ENCODE measurements at places on chromosomes 13 and 19.

DNA sequence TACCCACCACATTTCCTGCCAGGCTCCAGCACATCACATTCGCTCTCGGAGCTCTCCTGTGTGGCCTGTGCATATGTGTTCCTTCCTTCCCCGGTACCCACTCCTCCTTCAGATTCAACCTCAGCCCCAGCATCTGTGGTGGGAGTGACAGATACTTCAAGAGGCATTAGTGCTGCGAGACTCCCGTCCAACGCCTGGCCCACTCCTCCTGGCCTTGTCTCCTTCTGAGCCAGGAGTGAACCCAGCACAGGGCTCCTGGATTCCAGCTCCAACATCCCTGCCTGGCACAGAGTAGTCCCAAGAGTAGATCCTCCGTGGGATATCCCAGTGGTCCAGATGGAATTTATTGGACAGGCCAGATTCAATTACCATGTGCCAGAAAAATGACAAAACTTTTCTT, 55.9 kb downstream of the SACS start:
- no peak for DNase-seq

DNA sequence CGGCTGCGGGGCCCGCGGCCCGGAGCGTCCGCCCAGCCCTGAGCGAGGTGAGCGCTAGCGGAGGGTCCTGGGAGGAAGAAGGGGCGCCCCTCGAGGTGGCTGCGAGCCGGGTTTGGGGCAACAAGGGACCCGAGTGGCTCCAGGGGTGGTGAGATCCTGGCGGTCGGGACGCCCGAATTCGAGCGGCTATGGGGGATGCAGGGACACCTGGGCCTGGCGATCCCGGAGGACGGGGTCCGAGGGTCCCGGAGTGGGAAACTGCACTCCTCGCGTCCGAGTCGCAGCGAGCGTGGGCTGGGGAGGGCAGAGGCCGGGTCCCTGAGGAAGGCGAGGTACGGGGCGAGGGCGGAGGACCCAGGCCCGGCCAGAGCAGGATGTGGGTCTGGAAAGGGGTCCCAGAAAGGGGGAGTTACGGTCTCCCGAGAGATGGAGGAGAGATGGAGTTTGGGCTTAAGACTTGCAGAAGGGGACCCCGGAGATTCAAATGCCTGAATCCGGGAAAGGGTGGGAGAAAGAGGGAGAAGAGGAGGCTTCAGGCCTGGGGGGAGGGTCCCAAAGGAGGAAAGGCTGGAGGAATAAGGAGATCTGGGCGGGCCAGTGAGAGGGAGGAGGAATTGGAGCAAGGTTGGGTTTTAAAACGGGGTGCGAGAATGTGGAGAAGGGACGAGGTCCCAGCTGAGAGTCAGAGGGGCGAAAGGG, 542 bp downstream of the CACNG7 start:
- DNase-seq, result no peak

GRCh38 chr19:1871140-1871597, 7.8 kb upstream of the KLF16 start:
- DNase-seq, result no peak

DNA sequence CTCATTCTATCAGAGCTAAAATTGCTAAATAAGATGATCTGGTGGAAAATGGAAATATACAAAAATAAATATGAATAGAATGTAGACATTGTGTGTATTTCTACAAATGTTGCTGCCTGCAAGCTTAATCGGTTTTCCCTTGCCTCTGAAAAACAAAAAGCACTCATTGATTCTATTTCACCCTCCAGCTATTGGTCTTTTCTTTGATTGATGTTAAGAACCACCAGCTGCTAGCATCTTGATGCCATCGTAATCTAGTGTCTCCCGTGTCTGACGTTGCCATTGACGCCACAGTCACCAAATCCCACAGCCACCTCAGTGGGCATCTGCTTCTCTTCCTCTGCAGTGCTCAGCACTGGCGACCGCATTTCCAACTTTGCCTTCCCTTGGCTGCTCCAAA, 461.8 kb downstream of the MYO16 start:
- DNase-seq, result no peak

DNA sequence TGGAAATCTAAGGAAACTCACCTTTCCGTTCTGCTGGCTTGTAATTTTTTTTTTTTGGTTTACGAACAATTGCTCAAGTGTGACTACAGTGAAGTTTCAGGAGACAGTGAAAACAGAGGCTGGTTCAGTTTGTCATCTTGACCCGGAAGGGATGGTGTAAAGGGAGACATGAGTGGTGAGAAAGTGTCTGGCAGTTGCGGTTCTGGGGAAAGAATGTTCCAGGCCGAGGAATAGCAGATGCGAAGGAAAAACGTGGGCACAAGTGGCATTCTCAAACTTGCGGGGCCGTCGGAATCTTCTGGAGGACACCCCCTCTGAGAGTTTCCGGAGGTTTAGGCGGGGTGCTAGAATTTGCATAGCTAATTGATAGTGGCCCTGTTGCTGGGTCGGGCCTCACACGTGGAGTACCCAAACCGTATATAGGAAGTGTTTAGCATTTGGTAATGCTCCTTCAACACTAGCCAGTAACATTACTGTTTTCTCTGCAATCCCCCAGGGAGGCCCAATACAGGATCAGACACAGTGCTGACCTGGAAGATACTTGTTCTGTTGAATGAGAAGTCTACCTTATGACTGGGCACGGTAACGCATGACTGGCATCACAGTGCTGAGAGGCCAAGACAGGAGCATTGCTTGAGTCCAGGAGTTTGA, 2.8 kb upstream of the TNFSF9 start:
- DNase-seq, result no peak

DNA sequence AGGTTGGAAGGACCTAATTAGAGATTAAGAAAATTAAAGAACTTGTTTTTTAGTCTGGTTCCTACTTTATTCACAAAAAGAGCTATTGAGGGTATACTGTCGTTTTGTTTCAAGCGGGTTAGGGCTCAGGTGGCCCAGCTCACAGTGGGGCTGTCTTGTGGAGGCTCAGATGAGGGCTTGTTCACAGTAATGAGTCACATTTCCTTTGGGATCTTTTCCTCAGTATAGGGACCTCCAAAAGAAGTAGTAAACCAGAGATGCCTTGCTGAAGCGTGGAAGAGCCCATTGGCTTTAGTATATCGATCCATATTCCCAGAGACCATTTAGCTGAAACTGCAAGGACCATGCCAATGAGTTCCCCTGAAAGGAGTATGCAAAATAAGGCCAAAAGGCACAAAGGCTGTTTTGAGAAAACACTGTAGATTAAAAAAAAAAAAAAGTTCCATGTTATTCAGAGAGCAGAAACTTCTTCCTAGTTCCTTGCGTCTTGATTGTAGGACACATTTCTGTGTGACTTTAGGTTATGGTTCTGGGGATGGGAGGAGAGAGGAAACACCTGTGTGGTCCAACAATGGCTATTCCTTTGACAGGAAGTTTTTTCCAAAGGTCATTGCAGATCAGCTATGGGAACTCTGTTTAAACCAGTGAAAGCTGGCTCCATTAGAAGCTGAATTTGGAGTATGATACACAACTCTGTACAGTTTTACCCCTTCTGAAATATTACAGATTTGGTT, 32.8 kb upstream of the GPI start:
- DNase-seq, result no peak

DNA sequence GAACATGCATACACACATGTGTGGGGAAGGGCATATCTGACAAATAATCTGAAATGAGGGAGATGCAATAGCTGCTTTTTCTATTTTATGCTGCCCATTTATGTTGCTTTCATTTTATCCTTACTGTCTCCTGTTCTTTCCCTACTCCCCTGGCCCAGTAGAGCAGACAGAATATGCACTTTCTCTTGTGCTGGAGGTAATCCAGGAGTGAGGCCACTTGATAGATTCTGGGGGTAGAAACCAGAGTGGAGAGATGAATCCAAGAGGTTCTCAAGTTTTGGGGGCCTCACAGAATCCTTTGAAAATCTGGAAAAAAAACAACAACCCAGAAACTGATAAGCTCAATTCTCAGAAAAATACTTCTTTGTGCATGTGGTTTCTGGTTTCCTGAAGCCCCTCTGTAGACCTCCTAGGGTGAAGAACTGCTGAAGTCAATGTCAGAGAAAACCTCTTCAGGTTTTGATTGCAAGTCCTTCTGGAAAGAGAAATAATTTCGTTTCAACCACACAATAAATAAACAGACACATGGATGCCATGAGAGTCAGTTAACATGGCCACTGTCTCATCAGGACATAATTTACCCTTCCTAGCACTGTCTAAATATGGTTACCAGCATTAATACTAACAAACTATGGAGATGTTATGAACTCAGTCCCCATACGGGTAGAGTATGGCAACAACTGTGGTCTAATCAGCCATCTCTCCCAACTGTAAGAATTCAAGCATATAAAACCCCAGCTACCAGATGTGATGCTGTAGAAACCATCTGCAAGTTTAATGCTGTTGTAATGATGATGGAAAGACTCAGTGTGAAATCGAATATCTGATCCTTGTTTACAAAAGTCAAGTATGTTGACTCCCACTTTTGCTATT, 355.6 kb downstream of the SLC7A1 start:
- DNase-seq, result no peak

GRCh38 chr19:29515706-29516357, 10.0 kb upstream of the VSTM2B start:
- no peak for DNase-seq

- DNase-seq, result no peak
These were observed 64.3 kb downstream of the SPRY2 start for GRCh38 chr13:80276371-80277289.

- DNase-seq, result no peak
These were observed 99.8 kb upstream of the GJB6 start for GRCh38 chr13:20331949-20332348.

DNA sequence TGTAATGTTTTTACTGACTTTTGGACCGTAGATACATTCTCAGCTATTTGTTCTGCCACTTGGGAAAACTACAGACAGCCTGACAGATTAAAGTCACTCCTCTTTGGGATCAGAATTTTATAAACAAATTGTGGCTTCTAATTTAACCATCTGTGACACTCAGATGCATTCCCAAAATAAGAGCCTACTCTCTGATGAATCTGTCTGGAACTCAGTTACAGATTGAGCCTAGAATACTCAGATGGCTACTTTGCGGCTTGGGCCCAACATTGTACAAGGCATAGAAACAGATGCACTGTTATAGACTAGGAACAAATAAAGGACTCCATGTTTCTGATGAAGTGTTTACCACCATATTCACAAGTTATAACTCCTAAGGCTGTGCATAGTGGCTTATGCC, 291.0 kb upstream of the SLITRK6 start:
- no peak for DNase-seq

- DNase-seq, result no peak
These were observed 27.4 kb upstream of the PSPC1 start for GRCh38 chr13:19810151-19810550.
